CD4-positive, CD25-positive, alpha-beta regulatory T cell (primary cell): ENCODE measurements at places on chromosomes 1 and 21. TPM values are rescaled to one million over a fixed set of nuclear protein-coding genes. Genes with fewer than 3 reads are reported as not detected.

DNA sequence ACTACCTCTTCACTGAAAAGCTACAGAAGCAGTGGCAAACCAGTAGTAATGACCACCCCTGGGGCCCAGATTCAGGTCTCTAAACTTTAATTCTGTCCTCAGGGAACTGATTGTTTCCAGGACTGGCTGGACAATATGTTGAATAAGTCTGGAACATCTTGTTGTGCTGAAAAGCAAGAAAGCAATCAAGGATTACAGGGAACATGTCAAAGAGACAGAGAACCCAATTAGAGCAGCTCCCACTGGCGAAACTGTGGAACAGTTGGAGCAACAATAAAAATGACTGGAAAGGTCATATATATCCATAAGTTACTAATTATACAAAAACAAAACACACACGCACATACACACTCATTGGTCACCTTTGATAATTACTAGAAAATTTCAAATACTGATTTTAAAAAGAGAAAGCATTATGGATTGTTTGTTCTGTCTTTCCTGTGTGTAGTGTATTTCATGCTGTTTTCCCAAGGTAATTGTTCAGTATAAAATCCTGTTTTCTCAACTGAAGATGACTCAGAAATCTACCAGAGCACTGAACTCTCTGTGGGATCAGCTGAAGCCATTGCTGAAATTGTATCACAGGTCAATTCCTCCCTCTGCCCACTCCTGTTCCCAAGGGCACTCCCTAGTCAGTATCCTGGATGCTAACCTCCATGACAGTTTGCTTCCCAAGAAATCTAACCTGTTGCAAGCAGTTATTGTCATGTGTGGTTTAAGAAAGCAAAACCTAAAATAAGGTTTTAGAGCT lies 83.6 kb upstream of the RGS1 start:
- DNase-seq: no peak

GRCh38 chr1:72197786-72198185 lies 84.6 kb downstream of the NEGR1 start:
- no peak for DNase-seq

GRCh38 chr21:34913811-34914210 lies 135.3 kb downstream of the RUNX1 start:
- no peak for DNase-seq

- DNase-seq: no peak
Observed at GRCh38 chr1:81848880-81849682, 48.3 kb downstream of the ADGRL2 start.

- DNase-seq: no peak
Observed at GRCh38 chr1:55334160-55334559, 119.0 kb upstream of the USP24 start.

DNA sequence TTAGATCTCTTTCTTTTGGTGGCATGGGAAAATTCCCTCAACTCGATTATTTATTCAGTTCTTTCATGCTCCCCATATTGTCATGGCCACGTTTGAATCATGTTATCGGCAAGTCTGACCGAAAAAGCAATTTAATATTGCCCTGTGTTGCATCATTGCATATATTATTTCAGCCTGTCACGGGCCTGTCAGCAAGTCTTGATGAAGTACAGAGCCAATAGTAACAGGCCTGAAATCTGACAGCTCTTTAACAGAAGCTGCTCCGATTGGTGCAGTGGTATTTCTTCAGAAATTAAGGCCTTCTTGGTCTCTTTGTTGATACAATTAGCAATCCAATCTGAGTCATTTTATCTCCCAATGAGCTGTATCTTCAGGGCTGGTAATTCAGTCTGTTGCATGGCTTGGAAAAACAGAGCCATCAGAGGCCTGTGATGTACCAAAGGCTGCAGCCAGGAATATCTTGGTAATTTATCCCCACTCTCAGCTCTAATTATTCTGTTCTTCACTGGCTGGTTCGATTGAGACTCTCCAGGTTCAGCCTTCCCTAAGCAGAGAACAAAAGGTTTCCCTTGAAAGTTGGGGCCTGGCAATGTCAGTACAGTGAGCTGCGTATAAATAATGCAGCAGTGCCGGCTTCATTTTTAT lies 149.5 kb downstream of the FGGY start:
- DNase-seq: no peak

DNA sequence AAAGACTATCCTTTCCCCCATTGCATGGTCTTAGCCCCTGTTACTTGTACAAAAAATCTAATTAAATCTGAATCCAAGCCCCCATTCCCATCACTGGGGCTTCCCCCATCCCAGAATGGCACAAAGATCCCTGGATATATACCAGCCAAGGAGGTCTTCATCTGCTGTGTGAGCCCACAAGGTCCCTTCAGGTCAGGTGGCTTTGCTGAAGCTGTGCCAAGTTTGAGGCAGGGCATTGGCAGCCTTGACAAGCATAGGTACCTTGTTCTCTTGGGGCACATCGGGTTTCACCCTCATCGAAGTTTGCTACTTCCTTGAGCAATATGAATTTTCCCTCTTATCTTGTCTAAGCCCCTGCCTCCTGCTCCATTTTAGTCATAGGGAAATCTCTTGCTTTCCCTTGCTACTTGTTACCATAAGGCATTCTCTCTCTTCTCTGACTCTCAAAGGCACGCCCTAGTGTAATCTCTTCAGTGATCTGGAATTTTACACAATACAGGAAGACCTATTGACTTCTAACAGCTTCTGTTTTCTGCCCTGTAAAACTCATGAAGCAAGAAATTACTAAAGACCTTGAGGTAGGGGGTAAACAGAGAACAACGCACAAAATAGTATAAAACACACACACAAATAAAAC lies 71.4 kb upstream of the COG2 start:
- no peak for DNase-seq

- DNase-seq: no peak
Observed at GRCh38 chr1:101257500-101258325, 20.9 kb downstream of the S1PR1 start.

- no peak for DNase-seq
Observed at GRCh38 chr1:204191456-204191855, 4.8 kb downstream of the KISS1 start.

- DNase-seq: no peak
Observed at GRCh38 chr1:9207086-9207485, 27.5 kb upstream of the H6PD start.

DNA sequence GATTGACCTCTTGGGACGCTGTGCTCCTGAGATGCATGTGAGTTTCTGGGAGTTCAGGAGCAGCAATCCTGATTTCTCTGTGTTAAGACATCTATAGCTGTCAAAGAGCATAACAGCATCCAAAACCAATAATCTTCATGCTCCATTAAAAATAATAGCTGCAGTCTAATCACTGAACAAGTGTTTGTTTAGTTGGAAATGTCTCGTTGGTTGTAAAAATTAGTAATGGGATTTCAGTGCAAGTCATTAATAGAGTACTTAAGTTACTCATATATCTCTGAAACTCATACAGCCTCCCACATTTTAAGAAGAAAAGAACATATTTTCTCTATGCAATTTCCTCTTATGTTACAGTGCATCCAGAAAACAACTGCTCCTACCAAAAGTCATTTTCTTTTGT lies 249.8 kb downstream of the ZP4 start:
- DNase-seq: no peak

- no peak for DNase-seq
Observed at GRCh38 chr1:55894521-55894920, 679.4 kb upstream of the USP24 start.

- DNase-seq: no peak
Observed at GRCh38 chr1:174953285-174954072, 46.3 kb upstream of the CACYBP start.

GRCh38 chr1:3687504-3687903 lies 35.2 kb downstream of the TP73 start:
- no peak for DNase-seq

DNA sequence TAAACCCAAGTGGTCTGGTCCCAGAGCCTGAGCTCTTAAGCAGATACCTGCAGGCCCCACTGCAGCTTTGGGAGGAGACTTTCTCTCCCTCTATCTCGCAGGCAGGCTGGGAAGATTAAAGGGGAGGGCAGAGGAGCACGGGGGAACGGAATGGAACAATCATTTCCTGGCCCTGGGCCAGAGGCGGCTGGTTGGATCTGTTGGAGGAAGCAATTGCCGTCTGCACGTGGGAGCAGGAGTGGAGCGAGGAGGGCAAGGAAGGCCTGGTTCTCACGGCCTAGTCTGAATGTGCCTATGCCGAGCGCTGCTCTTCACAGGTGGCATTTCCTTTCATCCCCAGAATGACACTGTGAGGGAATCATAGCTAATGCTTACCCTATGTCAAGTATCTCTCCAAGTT lies 23.7 kb downstream of the NKAIN1 start:
- DNase-seq: no peak

GRCh38 chr1:166087734-166088571 lies 78.8 kb downstream of the FAM78B start:
- DNase-seq: no peak

DNA sequence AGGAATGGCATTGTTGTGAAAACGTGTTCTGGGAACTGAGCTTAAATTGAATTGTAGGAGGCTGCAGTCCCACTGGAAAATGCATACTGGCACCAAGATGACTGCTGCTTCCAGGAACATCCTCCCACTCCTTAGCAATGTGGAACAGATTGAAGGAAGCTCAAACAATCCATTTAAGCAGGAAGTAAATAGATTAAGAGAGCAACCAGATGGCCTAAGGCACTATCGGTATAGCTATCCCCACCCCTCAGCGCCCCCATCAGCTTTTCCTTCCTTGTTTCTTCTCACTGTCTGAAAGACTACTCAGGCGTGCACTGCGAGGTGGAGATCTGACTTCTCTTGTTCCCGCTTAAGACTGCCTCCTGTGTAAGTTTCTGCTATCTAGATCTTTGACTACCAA lies 4.0 kb upstream of the IFI16 start:
- DNase-seq: no peak

DNA sequence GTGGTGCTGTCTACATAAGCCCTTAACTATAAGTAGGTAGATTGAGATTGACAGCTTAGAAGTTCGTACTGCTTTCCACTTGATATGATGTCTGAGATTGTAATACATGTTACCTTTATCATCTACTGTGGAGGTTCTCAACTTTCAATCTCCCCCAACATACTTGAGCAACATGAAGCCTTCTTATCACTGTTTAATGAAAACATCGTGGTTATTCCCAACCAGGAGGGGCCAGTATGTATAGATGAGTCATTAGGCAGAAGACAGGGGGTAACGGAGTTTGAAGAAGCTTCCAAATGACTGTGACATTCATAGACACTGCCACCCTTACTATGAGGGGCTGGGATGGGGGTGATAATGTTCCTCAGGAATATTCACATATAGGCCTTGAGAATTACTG lies 36.0 kb downstream of the CENPF start:
- no peak for DNase-seq

DNA sequence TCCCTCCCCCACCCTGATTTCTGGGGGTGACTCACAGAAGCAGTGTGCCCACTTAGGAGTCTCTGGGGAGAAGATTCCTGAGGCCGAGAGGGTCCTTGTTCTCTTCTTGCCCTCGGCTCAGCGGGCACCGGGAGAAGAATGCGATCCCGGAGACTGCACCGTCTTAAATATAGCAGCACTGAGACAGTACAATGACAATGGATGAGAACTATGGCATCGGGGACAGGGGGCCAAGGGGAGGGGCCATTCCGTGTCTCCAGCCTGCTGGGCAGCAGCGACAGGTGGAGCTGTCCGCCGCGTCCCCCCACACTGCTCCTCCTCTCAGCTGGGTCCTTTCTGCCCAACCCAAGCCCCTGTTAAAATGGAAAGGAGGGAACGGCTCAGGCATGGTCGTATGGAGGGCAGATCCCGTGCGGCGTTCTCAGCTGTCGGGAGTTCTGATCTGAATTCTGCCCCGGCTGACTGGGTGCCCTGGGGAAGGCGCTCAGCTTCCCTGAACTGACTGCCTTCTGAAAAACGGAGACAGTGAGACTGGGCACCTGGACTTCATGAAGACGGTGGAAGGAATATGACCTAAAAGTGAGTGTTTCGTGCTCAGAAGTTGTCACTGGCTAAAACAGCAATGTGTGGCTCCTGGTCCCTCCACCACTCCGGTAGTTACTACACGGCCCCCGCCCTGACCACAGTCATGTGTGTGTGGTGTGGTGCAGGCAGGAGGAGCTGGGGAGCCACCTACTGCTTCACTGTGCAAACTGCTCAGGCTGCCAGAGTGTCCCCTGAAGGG lies at the start of gene MYOM3:
MYOM3 (minus strand) TSS at position 140 of the 784 bp plus-strand sequence. CDS start 3,499 bp downstream, outside the sequence.
- DNase-seq: no peak

DNA sequence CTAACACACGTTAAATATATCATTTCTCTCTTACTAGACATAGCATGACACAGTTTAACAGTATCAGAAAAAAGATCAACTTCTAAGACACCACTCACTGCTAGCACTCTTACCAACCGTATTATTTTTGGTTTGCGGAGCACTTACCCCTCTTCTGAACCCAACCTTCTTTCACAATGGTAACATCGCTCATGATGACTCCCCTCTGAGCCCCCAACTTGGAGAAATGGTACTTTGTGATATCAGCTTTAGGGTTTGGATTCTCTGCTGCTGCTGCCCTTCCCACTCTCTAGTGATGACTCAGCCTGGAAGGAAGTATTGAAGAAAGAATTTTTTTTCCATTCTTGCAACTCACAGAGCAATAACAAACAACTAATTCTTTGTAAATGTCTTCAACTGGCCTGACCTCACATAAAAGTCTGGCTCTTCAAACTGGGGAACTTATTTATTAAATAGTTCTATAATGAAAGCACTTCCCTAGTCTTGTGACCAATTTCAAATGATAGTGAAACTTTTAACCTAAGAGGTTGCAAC lies 7.0 kb downstream of the AKT3 start:
- no peak for DNase-seq

HUNK gene
- not detected for total RNA-seq

GCSAML gene
- 0.67 TPM for total RNA-seq

NIT1 gene
- 28.2 TPM for total RNA-seq

SPRR5 gene
- not detected for total RNA-seq

ATXN7L2 gene
- total RNA-seq: 13.2 TPM

OR2T33 gene
- total RNA-seq: not detected

HIVEP3 gene
- 17.2 TPM for total RNA-seq

G0S2 gene
- not detected for total RNA-seq

RAB3B gene
- not detected for total RNA-seq

CR2 gene
- total RNA-seq: 0.22 TPM
